Breast epithelium (tissue), 4 donors: ENCODE measurements at places on chromosomes 12 and 14. TPM values are rescaled to one million over a fixed set of nuclear protein-coding genes. Genes with fewer than 3 reads are reported as not detected.

Gene CEP128
- 16.1 TPM for total RNA-seq

Gene FGF6
- not detected for total RNA-seq

Gene DNAH10
- total RNA-seq = 0.44 TPM

Gene NTN4
- 188 TPM for total RNA-seq

Gene THAP2
- 2.6 TPM for total RNA-seq

Gene TSHR
- total RNA-seq = not detected

Gene CCDC38
- total RNA-seq = not detected

Gene TIGAR
- 2.9 TPM for total RNA-seq
